ENCODE measurements at places on chromosomes 4 and X. TPM values are rescaled to one million over a fixed set of nuclear protein-coding genes. Genes with fewer than 3 reads are reported as not detected.

DNA sequence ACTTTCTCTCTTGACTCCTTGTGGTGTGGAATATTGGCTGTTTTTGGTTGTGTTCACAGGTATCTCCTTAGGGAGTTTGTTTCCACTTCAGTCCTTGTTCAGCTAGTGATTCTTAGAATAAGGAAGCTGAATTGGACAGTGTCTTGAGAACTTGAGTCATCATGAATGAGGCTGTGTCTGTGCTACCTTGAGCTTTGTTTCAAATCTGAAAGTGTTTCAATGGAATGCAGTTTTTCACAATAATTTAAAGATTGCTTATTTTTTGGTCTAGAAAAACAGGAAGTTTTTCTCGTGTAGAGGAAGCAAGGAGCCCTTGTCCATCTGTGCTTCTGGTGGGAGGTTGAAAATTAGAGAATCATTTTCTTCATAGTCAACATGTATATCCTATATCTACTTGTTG lies 76.5 kb downstream of the ZNF518B start:
- DNase-seq, result no peak

- DNase-seq, result peak; percentile 97
Measured at GRCh38 chrX:7083468-7084396, 63.8 kb upstream of the STS start.

- no peak for DNase-seq
Measured at GRCh38 chr4:7641712-7642111, 207.0 kb upstream of the PSAPL1 start.

- peak; percentile 70 for DNase-seq
Measured at GRCh38 chrX:72272868-72273267, 4.2 kb downstream of the RPS4X start.

DNA sequence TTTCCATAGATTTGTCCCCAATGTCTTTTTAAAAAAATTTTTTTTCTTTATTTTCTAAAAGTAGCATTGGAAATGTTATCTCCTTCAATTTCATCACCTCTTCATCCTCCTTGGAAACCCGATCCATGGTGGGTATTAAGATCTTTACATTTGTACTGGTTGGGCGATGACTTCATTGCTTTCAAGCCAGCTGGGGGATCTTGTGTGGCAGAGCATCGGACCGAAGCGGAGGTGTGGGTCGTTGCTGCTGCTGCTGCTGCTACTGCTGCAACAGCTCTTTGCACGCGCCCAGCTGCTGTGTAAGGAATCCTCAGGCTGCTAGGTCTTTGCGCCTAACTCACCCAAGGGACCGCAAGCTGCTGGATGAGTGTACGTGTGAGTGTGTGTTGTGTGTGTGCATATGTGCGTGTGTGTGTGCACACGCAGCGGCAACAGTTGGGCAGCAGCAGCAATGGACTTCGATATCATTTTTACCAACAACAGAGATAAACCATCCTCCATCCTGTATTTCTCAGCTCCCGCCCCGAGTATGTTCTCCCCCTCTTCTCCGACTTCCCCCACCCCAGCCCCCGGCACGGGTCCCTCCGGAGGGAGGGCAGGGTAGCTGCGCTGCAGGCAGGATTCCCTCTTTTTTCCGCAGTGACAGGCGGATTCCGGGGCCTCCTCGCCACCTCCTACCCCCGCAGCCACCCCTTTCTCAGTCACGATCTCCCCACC lies 768 bp upstream of the CDKL5 start:
- peak; percentile 18 for DNase-seq

DNA sequence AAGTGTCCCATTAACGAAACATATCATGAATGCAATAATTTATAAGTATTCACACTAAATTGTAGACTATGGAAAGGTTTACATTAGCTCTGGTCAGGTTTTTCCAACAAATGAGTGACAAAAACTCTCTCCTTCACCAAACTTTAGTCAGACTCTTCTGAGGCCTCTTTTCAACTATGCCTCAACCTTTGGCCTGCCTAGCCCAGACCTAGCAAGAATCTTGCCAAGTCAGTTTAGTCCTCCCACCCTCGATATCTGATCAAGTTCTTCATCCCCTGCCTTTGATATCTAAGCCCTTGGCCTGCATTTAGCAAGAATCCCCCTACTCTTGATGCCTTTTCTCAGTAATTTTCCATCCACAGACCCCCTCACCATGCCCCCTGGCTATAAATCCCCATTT lies 37.9 kb downstream of the CCDC158 start:
- no peak for DNase-seq

GRCh38 chr4:29619168-29619567 lies 1101.0 kb upstream of the PCDH7 start:
- no peak for DNase-seq

DNA sequence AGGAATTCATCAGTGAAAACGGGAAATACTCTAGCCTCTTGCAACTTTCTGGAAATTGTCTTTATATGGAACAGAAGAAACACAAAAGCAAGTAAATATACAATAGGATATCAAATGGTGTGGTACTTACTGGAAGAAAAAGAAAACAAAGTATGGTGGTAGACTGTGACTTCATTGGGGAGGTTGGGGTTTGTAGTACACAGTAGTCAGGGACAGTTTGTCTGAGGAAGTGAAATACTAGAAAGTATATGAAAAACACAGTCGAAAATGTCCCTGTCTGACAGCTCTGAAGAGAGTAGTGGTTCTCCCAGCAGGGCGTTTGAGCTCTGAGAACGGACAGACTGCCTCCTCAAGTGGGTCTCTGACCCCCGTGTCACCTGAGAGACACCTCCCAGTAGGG lies 390.0 kb upstream of the NWD2 start:
- DNase-seq, result no peak

DNA sequence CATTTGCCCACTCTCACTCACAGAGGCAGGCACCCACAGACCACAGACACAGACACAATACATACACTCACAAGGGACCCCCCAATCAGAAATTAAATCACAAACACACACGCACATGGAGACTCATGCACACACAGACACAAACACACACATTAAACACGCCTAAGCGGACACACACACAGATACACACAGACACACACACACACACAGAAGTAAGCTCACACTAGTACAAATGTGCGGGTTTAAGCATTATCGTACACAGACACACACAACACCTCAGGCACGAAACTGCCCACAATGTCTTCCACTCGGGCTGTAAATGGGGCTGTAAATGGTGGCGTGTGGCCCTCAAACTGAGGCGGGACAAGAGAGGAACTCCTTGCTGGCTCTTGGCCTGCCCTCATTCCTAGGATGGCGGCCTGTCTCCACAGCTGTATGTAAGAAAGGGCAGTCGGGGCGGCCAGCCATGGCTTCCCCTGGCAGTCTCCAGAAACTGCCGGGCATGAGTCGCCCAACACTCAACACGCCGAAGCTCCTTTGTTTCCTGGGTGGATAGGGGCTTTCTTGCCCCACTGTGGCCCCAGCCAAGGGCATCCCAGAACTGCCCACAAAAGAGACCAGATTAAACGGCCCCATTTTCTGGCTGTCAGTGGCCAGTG lies 53.9 kb downstream of the NBDY start:
- no peak for DNase-seq

- no peak for DNase-seq
Measured at GRCh38 chr4:22202975-22203710, 254.6 kb upstream of the KCNIP4 start.

DNA sequence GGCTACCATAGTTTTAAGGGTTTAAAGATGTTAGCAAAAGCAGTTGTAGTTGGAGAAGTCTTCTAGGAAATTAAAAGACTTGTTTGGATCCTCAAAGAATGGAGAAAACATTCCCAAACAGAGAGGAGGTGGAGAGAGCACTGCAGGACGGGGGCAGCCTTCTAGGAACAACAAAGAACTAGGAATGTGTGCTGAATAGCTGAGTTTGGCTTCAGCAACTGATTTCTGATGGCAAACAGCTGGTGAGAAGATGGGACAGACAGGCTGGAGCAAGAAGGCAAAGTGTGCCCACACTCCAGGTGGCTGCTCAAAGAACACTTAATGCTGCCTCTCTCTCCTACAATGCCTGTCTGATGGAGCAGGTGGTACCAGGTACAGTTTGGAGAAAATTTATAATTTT lies 1331.1 kb downstream of the ADGRL3 start:
- no peak for DNase-seq

- DNase-seq, result no peak
Measured at GRCh38 chr4:114400531-114400930, 198.1 kb upstream of the UGT8 start.

- no peak for DNase-seq
Measured at GRCh38 chr4:168070903-168071302, 21.4 kb upstream of the ANXA10 start.

Gene UGT2B28
- not detected for total RNA-seq

Gene SPANXA1
- total RNA-seq, result 0.23 TPM

Gene PPBP
- not detected for total RNA-seq

Gene ASIC5
- total RNA-seq, result not detected

Gene MAGEA8
- total RNA-seq, result not detected

Gene DTHD1
- not detected for total RNA-seq

Gene F8A3
- 0.06 TPM for total RNA-seq

Gene RNF212
- not detected for total RNA-seq

Gene PDLIM3
- 16.3 TPM for total RNA-seq

Gene GYG2
- not detected for total RNA-seq

Data from HT1080 (cell line).